ENCODE measurements at places on chromosomes 1 and 21.

- no peak for DNase-seq
Observed at GRCh38 chr1:173414136-173414535, 63.0 kb upstream of the PRDX6 start.

DNA sequence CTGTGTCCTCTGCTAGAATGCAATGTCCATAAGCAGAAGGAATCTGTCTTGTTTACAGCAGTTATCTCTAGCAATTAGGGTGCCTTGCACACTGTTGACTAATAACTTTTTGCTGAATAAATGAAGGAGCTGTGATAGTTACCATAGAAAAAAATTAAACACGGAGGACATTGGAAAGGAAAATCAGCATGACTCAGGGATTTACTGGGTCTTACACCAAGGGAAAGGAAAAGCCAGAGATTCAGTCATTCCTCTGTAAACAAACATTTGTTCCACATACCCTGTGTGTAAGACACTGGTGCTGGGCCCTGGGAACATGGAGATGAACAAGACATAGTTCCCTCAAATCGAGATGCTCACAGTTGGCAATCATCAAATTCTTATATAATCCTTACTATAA is 183.3 kb downstream of the PTGER3 start:
- DNase-seq: no peak

- no peak for DNase-seq
Observed at GRCh38 chr1:213883618-213884017, 104.2 kb upstream of the PROX1 start.

DNA sequence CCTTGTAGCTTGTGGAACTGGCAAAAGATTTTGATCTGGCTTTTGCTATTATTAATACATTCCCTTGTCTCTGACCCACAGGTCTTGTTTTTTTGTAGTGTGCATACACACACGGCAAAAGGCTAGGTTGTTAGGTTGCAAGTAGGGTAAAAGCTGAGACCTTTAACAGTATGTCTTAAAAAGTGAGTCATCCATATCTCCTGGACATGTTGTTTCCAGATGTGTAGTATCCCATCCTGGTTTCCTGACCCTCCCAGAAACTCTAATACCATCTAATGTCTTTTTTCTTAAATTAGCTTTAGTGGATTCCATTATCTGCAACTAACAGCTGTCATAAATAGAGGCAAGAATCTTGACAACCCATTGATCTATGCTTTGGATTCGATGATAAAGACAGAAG is 14.7 kb downstream of the OVGP1 start:
- DNase-seq: no peak

- DNase-seq: no peak
Observed at GRCh38 chr1:202593845-202594244, 116.4 kb downstream of the SYT2 start.

DNA sequence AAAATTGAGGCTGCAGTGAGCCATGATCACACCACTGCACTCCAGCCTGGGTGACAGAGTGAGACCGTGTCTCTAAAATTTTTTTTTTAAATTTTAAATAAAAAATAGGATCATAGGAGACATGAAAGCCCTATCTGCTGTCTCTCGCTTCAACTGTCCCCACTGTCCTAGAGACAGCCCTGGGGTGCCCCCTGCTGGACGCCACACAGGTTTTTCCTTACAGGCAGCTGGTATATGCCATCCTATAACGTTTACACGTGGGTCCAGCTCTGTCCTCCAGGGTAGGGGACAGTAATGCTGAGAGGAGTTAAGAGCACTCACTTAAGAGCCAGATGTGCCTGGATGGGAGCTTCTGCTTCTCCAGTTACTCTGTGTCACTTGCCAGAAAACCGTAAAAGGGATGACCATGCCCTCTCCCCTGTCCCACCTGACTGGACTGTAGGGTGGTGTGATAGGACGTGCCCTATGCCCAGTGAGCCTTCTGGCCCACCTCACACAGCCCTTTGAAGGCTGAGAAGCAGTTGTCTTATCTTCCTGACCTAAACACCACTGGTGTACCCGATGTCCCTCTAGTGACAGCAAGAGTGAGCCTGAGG is 8.5 kb downstream of the FBXO2 start:
- DNase-seq: peak; percentile 56

DNA sequence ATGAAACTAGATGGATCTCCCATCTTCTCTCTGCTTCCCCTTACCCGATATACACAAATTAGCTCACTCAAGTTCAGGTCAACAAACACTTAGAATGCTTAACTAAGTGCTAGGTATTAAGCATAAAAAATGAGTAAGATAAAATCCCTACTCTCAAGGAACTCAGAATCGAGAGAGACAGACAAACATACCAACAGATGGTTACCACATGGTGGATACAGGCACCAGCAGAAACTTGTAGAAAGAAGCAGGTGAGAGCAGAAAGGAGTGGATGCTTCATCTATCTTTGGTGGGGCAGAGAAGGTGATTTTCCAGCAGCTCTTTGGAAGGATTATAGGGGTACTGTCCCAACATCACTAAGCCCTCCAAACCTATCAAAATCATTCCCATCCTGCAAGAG is 32.2 kb downstream of the C8B start:
- DNase-seq: no peak

- peak; percentile 6 for DNase-seq
Observed at GRCh38 chr1:47755101-47755990, 241.8 kb downstream of the TRABD2B start.

DNA sequence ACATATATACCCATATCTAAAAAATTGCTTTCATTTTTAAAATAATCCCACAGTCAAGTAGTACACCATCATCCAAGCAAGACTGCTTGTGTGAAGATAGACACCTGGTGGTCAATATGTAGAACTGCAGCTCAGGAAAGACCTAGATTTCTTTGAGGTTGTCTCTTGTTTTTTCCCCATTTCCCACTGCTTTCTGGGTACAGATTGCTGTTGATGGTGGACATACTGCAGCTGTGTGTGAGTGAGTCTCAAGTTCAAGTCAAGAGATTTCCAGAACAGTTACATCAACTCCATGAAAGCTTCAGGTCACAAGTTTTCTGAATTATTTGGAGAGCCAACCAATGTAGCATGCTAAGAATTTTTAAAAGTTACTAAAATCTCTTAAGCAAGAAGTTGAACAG is 306.4 kb downstream of the DUSP10 start:
- DNase-seq: peak; percentile 61

- DNase-seq: no peak
Observed at GRCh38 chr1:197384471-197384870, 116.4 kb downstream of the CRB1 start.

- DNase-seq: no peak
Observed at GRCh38 chr1:29563092-29563491, 326.8 kb downstream of the PTPRU start.

GRCh38 chr1:240909701-240910457 is 297.9 kb upstream of the GREM2 start:
- no peak for DNase-seq

DNA sequence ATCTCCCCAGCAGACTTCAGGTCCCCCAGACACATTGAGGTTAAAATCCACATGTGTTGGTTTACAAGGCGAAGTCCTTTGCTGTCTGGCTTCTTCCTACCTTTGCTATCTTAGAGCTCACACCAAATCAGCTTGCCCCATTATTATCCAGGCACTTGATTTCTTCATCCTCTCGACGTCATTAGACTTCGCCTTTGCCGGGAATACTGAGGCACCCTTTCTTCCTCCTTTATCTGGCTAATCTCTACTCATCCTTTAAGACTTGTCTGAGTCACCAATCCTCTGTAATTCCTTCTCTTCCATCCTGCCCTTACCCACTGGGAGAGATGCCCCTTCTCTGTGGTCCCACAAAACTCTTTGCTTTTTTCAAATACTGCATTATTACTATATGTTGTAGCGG is 9.2 kb upstream of the XCL2 start:
- no peak for DNase-seq

DNA sequence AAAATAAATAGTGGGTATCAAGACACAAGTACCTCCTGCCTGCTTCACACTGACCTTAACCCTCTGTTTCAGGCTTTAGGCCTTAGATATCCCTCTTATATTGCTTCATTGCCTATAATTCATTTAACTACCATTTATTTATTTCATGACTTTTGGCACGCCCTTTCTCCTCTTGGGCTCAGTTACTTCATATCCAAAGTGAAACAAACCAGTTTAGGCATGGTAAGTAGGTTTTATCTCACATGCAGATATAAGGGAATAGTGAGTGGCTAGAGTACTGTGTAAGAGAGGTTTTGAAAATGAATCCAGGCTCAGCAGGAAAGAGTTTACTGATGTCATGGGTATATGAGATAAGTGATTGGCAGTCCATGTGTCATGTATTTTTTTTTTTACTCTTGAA is 69.8 kb upstream of the BEND5 start:
- no peak for DNase-seq

- DNase-seq: peak; percentile 2
Observed at GRCh38 chr21:45699251-45699942, 55.9 kb downstream of the PCBP3 start.

DNA sequence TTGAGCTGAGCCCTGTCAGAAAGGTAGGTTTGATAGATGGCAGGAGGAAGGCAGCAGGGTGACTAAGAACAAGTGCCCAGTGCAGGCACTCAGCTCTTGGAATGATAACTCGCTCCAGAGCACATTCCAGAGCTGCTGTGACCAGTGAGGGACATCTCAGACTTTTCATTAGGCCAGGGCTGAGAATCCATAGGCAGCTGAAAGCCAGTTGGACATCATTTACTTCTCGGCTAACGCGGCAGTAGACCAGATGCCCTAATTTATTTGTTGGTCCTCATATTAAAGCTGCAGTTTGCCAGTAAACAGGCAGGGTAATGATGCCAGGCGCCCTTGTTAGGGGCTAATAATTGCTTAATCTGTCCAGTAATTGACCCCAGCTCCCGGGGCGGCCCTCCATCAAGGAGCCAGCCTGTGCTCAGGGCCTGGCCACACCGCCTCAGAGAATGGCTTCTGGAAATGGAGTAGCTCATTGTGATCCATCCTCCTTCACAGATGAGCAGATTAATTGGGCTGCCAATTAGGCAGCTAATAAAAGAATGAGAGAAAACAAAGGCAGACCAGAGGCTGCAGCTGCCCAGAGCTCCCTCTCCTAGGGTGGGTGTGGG is 122.0 kb downstream of the BEND5 start:
- DNase-seq: no peak

DNA sequence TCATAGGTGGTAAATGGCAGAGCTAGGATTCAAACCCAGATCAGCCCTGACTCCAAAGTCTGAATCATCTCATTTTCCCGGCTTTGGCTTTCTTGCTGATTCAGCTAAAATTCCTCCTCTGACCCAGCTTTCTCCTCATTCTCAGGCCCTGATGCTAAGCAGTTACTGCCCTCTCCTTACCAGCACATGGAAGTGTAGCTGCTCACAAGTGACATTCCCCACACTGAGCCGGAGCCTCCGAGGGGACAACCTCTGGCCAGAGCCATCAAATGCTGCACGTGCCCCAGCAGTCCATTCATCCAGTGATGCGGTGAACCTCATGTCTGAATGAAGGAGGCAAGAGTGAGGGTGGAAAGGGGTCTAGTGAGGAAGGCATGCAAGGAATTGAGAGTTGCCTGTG is 11.1 kb downstream of the ITGA10 start:
- DNase-seq: no peak

GRCh38 chr21:32653326-32653901 is 41.2 kb upstream of the CFAP298 start:
- peak; percentile 64 for DNase-seq

DNA sequence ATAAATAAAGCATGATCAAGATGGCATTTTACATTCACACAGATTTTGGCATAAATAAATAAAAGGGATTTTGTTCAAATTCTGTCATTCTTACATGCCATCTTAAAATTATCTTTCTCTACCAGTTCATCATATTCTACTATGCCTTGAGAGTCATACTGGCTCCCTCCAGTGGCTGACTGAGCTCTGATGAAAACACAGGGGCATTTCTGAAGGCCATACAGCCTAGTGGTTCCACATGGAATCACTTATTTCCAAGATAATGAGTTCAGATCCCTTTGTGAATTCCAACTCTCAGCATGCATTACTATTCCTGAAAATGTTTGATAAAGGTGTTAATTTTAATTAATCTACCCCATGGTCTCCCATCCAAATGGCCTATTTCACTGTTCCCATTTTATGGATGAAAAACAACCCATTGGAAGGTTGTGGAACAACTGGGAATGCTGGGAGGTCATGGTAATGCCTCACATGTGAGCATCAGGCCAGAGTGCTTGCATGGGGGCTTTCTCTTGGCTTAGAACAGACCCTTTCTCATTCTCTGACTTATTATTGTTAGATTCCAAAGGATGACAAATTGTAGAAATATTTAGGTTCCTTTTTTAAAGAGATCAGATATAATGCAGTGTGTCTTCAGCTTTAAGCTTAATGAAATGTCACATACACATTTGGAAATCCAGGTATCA is 622.4 kb upstream of the PKN2 start:
- DNase-seq: peak; percentile 1
